ENCODE measurements at places on chromosomes 5 and 9.

GRCh38 chr5:135266303-135266635 is 132.8 kb downstream of the MACROH2A1 start:
- no peak for DNase-seq

DNA sequence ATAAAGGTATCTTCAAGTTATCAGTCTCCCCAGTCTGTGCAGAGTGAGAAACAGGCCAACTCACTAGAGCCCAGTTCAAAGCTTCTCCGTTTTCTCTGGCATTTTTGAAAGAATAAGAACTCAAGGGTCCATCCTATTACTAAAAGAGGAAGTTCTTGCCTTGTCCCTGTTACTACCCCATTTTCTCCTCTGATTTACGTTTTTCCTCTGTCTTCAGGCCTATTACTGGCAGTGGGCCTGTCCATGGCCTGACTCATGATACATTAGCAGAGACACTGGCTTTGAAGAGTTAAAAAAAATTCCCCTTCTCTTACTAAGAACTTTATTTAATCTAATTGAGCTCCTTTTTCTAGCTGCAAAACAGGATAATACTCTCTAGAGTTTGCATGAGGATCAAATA is 624.0 kb upstream of the KLF4 start:
- DNase-seq, result no peak

GRCh38 chr9:134294153-134295071 is 31.8 kb upstream of the RXRA start:
- DNase-seq, result no peak

GRCh38 chr5:127634007-127634406 is 14.9 kb upstream of the CTXN3 start:
- DNase-seq, result no peak

- peak; percentile 70 for DNase-seq
Observed at GRCh38 chr9:38178237-38178636, 109.2 kb upstream of the SHB start.

DNA sequence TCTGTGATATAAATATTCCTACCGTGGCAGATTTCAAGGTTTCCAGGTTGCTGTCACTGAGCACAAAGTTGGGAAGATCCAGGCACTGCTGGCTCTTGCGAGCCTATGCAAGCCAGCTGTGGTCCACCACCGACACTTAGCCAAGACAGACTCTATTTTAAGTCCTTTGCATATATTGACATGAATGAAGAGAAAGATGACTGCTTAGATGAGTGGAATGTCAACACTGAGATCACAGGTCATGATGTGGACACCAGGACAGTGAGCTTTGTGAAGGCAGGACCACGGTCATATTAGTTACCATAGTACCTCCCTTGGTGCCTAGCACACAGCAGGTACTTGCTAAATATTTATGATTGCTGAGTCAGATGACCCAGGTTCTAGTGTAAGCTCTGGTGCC is 217.0 kb downstream of the PAPPA start:
- DNase-seq, result no peak

DNA sequence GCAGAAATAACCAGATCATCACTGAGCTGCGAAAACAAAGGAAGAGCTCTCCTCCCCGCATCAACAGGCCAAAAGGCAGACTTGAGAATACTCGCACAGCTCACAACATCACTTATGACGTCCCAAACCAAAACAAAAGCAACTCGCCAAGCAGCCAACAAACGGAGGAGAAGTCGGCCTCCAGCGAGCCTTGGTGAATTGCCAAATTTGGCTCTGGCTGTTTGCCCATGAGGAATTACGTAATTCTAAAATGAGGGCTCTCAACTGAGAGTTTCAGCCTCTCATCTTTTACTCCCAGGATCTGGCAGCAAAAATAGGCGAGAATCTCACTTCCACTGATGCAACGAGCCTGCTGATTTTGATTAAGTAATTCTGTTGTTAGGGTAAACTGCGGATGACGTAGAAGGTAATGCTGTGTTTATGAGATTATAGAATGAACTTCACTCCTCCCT is 51.7 kb upstream of the SEMA6A start:
- no peak for DNase-seq

DNA sequence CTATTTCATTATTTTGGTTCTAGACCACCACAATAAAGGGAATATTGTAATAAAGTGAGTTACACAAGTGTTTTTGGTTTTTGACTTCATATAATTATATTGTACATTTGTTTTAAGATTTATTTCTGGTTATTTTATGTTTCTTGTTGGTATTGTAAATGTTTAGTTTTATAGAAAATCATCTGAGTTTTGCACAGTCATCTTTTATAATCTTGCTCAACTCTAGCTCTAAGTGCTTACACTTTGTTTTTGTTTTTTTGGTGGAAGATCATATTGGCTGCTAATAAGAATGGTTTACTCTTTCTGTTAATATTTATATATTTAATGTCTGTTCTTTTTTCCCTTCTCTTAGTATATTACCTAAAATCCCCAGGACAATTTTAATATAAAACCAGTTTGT is 135.0 kb downstream of the CNTLN start:
- DNase-seq, result no peak

GRCh38 chr5:150272531-150272930 is 17.0 kb downstream of the CAMK2A start:
- DNase-seq, result peak; percentile 66

DNA sequence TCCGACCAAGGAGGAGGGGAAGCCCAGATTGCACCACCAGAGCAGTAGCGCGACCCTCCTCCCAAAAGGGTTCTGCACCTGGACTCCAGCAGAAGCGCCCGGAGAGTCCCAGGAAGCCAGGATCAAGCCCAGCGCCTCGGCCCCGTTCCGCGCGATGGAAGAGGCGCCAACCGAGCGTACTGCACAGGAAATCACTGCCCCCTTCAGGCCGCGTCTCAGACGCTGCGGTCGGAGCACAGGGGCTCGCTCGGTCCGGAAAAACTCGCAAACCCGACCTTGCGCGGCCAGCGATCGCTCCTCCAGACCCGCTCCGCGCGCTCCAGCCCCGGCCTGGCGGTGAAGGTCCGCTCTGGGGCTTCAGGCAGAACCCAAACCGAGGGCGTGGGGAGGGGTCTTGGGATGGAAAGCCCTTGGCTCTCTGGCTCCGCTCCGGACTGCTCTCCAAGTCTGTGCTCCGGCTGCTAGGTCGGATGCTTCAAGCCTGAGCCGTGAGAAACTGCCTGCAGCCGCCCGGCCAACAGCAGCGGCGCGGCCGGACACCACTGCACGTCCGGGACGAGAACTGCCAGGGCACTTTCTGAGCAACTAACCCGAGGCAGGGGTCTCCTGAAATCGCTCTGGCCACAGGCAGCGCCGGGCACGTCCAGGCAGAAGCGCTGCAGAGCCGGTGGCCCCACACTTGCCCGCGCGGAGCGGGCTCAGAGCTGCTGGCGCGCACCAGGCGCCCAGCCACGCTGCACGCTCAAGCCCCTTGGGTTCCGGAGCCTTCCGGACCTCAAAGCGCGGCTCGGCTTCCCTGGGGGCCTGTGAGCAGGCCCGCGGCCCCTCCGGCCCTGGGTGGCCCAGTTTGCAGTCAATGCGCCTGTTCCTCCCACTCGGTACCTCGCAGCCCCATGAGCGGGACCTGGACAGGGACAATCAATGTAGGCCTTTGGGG is 1.3 kb downstream of the GABBR2 start:
- DNase-seq, result peak; percentile 60

GRCh38 chr9:89405826-89406225 is 87.5 kb downstream of the SECISBP2 start:
- no peak for DNase-seq
